ENCODE measurements at places on chromosomes 4 and X.

DNA sequence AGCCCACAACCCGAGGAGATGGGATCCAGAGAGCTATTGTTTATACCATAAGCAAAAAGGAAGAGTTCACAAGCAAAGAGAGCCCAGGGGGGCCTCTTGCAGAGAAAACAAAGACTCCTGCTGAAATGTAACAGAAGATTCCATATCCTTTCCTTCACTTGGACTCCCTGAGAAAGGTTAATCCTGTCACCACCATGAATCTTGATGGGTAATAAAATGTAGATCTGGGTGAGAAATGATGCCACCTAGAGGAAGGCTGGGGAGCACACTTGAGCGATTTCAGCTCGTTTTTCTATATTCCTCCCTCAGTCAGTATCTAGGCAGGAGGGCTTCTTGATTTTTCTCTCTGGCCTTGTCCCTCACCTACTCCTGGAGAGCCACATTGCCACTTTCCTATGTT, 10.2 kb upstream of the KCNE5 start:
- H3K4me3 ChIP-seq: no peak overlapping the region
- peaks cover 16% of the 10 kb centered on the region for H3K36me3 ChIP-seq
- peak; percentile 16 for DNase-seq
- peaks cover 20% of the 10 kb centered on the region for H3K27me3 ChIP-seq

- no peaks in the 10 kb centered on the region for H3K27me3 ChIP-seq
- H3K27ac ChIP-seq: no peak overlapping the region
- DNase-seq: no peak
- no peaks in the 10 kb centered on the region for H3K4me1 ChIP-seq
- no peak overlapping the region for H3K4me3 ChIP-seq
These were observed 94.5 kb upstream of the ZNF827 start for GRCh38 chr4:146033149-146033548.

DNA sequence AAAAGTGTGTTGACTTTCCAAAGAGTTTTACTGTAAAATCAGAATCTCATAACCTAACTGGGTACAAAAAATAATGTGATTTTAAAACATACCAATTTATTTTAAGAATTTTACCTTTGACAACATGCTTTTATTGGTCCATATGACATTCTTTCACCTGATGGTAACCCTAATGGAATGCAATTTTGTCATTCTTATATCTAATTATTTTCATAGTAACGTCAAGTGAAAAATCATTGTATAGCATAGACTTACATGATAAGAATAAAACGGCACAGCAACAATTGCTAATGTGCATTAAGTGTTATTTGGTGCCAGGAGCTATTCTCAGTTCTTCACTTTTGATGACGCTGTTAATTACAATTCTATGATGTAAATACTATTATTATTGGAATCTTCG, 13.6 kb downstream of the UNC5C start:
- no peak overlapping the region for H3K4me3 ChIP-seq
- H3K4me1 ChIP-seq: no peaks in the 10 kb centered on the region
- H3K27ac ChIP-seq: no peak overlapping the region
- DNase-seq: no peak
- H3K27me3 ChIP-seq: no peaks in the 10 kb centered on the region

GRCh38 chr4:113294908-113295307, 245.5 kb downstream of the ANK2 start:
- H3K27me3 ChIP-seq: no peaks in the 10 kb centered on the region
- no peak overlapping the region for H3K27ac ChIP-seq

- no peaks in the 10 kb centered on the region for H3K4me1 ChIP-seq
- no peaks in the 10 kb centered on the region for H3K27me3 ChIP-seq
- DNase-seq: peak; percentile 12
- no peak overlapping the region for H3K4me3 ChIP-seq
These were observed 52.9 kb upstream of the TRPC5OS start for GRCh38 chrX:111823128-111823527.

DNA sequence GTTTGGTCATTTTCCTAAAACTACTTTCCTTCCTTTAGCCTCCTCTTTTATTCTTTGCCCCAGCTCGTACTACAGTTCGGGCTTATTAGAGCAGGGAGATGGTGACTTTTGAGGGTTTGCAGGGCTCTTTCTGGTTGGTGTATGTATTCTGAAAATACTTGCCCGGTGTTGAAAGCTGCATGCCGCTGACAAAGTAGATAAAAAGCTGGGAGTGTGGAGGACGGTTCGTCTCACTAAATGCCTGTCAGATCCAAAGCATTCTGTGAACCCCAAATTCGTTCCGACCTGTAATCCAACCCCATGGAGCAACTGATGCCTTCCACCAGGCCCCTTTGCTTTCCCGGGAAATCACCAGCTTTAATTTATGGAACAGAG, 19.2 kb downstream of the TRIM2 start:
- DNase-seq: no peak
- H3K4me3 ChIP-seq: peak overlapping the region; percentile 87
- peaks cover 7% of the 10 kb centered on the region for H3K4me1 ChIP-seq
- no peaks in the 10 kb centered on the region for H3K27me3 ChIP-seq

GRCh38 chr4:106369456-106370060, 980 bp upstream of the GIMD1 start:
- no peaks in the 10 kb centered on the region for H3K27me3 ChIP-seq
- no peak overlapping the region for H3K27ac ChIP-seq
- no peak overlapping the region for H3K4me3 ChIP-seq
- peak; percentile 78 for DNase-seq

DNA sequence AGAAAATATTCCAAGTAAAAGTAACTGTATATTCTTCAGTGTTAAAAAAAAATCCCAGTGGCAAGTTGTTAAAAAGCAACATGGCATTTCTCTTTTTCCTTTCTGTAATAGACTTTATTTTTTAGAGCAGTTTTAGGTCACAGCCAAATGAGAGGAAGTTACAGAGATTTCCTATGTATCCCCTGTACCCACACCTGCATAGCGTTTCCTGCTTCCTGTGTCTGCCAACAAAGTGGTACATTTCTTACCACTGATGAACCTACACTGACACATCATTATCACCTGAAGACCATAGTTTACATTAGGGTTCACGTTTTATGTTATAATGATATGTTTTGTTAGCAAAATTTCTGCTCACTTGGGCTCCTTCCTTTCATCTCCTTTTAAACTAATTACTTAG, 124.7 kb downstream of the GPAT3 start:
- no peaks in the 10 kb centered on the region for H3K36me3 ChIP-seq
- H3K27me3 ChIP-seq: no peaks in the 10 kb centered on the region
- no peak overlapping the region for H3K4me3 ChIP-seq
- no peaks in the 10 kb centered on the region for H3K4me1 ChIP-seq
- DNase-seq: no peak

DNA sequence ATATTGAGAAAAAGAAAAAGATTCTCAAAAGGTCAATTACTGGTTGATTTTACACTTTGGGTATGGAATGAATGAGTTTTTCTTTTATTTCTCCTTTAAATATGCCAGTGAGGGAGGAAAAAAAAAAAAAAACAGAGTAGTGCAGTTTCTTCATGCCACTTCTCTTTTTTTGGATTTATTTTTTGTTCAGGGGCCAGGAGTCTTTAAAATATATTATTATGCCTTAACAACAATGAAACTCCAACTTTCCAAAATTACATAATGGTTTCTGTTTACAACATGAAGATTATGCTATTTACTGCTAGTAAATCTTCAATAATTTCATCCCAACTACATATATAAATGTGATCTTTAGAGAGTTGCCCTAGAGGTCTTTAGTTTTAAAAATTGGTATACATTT, 31.9 kb downstream of the DTHD1 start:
- no peak overlapping the region for H3K4me3 ChIP-seq
- H3K27me3 ChIP-seq: no peaks in the 10 kb centered on the region
- H3K4me1 ChIP-seq: no peaks in the 10 kb centered on the region

GRCh38 chr4:2954358-2955185, 8.6 kb downstream of the NOP14 start:
- no peak overlapping the region for H3K4me3 ChIP-seq
- no peak for DNase-seq
- H3K36me3 ChIP-seq: peaks cover 84% of the 10 kb centered on the region

DNA sequence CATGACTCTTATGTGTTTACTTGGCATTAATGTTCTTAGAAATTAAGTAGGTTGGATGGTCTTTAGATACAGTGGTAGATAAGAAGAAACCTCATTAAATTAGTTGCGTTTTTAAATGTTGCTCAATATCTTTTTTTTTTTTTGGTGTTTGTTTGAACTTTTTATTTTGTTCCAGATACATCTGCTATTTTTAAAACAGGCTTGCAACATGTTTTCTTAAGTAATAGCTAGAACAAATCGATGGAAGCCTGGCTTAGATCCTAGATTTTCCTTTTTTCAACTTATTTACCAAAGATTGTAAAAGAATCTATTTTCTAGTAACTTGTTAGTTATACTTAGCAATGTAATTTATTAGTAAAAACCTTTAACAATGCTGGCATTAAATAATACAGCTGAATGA, 9.3 kb downstream of the CNKSR2 start:
- DNase-seq: no peak
- H3K36me3 ChIP-seq: no peaks in the 10 kb centered on the region
- no peaks in the 10 kb centered on the region for H3K27me3 ChIP-seq
- no peaks in the 10 kb centered on the region for H3K4me1 ChIP-seq
- no peak overlapping the region for H3K4me3 ChIP-seq
- no peak overlapping the region for H3K27ac ChIP-seq

DNA sequence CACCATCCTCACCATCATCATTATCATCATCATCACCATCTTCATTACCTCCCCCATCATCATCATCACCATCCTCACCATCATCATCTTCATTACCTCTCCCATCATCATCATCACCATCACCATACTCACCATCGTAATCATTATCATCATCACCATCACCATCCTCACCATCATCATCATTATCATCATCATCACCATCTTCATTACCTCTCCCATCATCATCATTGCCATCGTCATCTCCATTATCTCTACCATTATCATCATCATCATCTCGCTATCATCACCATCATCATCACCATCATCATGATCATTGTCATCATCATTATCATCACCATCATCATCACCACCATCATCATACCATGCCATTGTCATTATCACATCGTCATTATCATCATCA, 362.9 kb downstream of the DHRSX start:
- H3K4me1 ChIP-seq: no peaks in the 10 kb centered on the region
- H3K27ac ChIP-seq: no peak overlapping the region
- no peaks in the 10 kb centered on the region for H3K36me3 ChIP-seq
- H3K4me3 ChIP-seq: no peak overlapping the region
- H3K27me3 ChIP-seq: no peaks in the 10 kb centered on the region

DNA sequence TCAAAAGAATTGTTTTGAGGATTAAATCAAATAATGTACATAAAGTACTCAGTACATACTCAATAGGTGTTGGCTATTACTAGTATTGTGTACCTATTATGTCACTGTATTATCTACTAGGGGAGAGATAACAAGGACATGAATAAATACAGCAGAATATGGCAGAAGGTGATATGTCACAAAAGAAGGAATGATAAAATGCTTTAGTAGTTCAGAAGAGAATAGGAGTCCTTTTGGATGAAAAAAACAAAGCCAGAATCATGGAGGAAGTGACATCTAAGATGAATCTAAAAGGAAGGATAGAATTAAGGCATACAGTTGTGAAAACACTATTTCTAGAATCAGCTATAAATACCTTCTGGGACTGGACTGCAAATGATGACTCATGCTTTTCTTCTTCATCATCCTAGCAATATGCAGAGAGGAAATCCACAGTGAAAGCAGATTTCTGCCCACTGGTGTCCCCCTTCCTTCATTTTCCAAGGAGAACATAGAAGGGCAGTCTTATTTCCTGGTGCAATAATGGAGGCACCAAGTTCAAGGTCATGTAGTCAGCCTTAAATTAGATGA, 98.7 kb downstream of the GLUD2 start:
- no peak overlapping the region for H3K4me3 ChIP-seq
- H3K27ac ChIP-seq: no peak overlapping the region
- no peak for DNase-seq
- H3K36me3 ChIP-seq: no peaks in the 10 kb centered on the region

DNA sequence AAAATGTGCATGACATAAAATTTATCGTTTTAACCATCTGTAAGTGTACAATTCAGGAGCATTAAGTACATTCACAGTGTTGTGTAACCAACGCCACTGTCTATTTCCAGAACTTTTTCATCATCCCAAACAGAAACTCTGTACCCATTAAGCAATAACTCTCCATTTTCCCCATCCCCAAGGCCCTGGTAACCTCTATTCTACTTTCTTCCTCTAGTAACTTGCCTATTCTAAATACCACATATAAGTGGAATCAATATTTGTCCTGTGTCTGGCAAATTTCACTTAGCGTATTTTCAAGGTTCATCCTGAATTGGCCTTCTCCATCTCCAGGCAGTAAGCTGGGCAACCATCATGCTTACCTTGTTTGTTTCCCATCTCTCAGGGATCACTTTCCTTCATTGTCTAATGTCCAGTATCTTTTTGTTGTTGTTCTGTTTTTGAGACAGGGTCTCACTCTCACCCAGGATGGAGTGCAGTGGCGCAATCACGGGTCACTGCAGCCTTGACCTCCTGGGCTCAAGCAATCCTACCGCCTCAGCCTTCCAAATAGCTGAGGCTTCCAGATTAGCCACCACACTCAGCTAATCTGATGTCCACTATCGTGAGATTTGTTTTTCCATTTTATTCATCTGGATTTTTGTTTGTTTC, 17.7 kb upstream of the GRIPAP1 start:
- no peak for DNase-seq
- no peaks in the 10 kb centered on the region for H3K4me1 ChIP-seq
- H3K36me3 ChIP-seq: peaks cover 4% of the 10 kb centered on the region
- no peak overlapping the region for H3K27ac ChIP-seq
- no peak overlapping the region for H3K4me3 ChIP-seq

DNA sequence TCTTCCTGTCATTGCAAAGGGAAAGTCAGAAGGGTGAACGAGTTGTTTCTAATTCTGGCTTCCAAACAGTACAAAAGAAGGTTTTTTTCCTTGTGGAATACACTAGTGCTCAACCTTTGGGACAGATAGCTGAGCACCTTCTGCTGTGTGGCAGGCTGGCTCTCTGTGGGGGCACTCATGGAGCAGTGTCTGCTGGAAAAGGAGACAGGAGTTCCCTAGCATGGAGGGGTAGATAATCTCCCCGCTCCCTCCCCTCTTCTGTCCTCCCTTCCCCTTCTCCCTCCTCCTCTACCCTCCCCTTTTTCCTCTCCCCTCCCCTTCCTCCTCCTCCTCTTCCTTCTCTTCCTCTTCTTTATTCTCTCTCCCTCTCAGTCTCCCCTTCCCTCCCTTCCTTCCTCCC, 62.4 kb upstream of the MTM1 start:
- peaks cover 7% of the 10 kb centered on the region for H3K4me1 ChIP-seq
- no peaks in the 10 kb centered on the region for H3K36me3 ChIP-seq
- no peak for DNase-seq
- H3K27ac ChIP-seq: no peak overlapping the region

DNA sequence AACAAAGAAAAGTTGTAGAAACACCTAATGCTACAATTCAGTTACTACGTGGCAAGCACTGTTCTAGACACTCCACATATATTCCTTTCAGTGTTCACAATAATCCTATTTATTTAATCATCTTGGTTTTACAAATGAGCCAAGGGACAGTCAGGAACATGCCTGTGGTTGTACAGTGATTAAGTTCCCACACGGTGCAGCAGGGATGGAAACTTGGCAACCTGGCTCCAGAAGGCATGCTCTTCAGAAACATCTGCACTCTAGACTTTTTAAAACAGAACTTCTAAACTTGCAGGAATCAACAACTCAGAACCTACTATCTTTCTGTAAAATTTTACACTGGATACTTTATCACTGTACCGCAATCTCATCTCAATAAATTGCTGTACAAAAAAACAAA, 32.1 kb downstream of the TAPT1 start:
- peaks cover 9% of the 10 kb centered on the region for H3K36me3 ChIP-seq
- peak; percentile 14 for DNase-seq
- H3K27me3 ChIP-seq: no peaks in the 10 kb centered on the region
- H3K4me3 ChIP-seq: no peak overlapping the region
- no peaks in the 10 kb centered on the region for H3K4me1 ChIP-seq
